ENCODE measurements at places on chromosomes 3 and 15.
A peak's percentile ranks its signal among the peaks of the same experiment; 100 is the strongest.

- no peak for DNase-seq
Observed at GRCh38 chr3:167110901-167111300, 269.2 kb downstream of the ZBBX start.

GRCh38 chr3:63967675-63968611 is 55.4 kb downstream of the PSMD6 start:
- peak; percentile 52 for DNase-seq

DNA sequence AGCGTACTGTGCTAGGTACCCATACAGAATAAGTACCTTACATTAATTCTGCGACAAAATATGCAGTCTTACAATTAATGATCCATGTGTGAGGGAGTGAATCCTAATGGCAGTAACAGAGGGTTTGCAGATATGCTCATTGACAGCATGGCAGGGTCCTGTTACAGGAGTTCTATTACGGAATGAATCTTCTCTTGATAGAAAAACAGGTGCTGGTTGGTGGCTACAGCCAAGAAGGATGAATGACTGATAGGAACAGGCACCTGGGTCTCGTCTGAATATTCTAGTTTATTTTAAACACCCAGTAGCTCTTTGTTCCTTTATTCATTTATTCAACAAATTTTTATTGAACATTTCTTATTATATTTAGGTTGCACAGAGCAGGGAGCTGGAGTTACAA is 22.8 kb downstream of the PGBD4 start:
- DNase-seq = no peak

GRCh38 chr15:74792227-74793016 is 10.5 kb downstream of the CSK start:
- DNase-seq = no peak

- peak; percentile 50 for DNase-seq
Observed at GRCh38 chr3:4515916-4516579, 22.9 kb downstream of the ITPR1 start.

- no peak for DNase-seq
Observed at GRCh38 chr3:149751551-149751950, 738 bp downstream of the COMMD2 start.

DNA sequence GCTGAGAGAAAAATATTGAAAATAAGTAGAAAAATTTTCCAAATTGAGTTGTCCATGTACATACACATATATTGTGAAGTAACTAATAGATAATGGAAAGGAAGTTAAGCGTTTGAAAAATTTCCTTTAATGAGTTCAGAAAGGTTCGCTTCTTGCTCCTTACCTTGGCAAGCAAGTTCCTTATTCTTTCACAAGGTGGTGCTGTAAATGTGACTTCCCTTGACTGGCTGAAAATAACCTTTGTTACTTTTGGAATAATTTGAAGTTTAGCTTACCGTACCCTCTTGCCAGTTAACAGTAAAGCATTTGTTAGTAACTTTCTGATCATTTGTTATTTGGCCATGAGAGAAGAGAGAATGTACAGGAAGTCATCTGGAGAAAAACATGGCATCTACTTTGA is 41.6 kb downstream of the PYDC2 start:
- no peak for DNase-seq

DNA sequence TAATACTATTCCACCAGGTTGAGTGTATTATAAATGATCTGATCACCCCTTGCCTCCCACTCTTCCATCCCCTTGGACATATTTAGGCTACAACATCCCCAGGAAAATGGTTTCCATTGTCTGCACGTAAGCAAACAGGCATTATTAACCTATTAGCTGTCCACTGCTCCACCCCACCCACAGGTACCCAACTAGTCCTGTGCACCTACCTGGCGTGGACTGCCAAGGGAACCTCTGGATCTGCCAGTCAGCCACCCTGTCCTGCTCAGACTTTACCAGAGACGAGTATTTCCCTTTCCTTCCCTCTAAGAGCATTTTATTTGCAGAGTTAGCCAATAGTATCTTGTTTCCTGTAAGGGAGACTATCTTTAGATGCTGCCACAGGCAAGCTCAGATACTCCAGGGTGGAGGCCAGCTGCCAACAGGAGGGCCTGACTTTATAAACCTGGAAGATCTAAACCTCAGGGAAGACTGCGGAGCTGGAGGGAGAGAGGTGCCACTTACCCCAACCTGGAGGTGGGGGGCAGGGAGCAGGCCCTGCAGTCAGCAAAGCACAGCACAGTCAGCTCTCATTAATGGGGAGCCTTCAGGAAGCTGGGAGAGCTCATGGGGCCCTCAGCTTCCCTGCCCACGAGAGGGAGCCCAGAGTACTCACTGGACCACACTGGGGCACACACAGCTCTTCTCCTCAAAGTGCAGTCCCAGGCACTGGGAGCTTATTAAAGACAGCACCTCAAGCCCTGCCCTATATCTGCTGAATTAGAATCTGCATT is at the start of gene CX3CR1:
Gene CX3CR1, minus strand, starts transcription at position 292 of the 773 bp plus-strand sequence. CDS start 13,527 bp downstream, outside the sequence.
- no peak for DNase-seq

DNA sequence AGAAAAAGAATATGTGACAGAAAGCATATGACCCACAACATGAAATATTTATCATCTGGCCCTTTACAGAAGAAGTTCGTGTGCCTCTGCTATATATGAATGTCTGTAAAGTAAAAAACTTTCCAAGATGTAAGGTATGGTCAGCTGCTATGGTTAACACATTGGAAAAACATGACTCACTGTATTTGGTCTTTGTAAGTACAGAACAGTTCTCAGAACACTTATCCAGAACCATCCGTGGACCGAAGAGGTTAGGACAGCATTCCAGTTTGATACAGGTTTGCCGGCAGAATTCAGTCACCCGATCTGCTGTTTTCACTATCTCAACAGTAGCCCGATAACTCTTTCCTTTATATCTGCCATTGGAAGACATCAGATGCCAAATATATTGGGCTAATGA is 13.5 kb upstream of the STIMATE start:
- DNase-seq = no peak

DNA sequence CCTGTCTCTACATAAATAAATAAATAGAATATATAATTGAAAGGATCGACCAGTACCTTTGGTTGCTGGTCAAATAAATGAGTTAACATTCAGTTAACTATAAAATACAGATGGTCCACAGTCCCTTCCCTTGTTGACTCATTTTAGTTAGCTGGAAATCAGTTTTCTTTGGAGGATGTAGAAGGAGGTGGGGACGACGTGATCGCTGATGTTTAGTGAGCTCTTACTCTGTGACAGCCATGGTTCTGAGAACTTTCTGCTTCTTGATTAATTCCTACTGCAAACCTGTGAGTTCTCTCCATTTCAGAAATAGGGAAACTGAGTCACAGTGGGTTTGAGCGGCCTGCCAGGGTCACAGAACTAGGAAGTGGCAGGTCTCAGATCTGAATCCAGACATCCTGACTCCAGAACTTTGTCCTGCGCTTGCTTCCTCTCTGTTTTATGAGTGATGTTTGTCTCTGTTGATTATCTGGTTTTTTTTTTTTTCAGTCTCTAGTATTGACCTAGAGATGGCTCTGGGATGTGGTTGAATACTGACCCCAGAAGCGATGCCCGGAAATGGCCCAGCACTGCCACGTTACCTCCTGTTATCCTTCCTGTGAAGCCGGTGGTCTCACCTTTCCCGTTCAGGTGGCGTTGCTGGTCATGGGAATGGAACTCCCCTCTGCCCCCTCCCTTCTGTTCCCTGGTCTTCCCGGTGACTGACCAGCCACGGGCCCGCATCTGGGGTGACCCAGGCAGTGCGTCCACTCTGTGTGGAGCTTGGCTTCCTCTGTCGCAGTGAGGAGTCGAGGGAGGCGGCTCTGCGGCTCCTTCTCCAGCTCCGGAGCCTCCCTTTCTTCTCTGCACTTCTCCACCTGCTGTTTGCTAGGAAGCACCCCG is 18.2 kb downstream of the SYNM start:
- no peak for DNase-seq

GRCh38 chr15:63070681-63071129 is 28.2 kb downstream of the TPM1 start:
- no peak for DNase-seq

GRCh38 chr3:127889461-127889863 is 25.6 kb upstream of the KBTBD12 start:
- DNase-seq = no peak

DNA sequence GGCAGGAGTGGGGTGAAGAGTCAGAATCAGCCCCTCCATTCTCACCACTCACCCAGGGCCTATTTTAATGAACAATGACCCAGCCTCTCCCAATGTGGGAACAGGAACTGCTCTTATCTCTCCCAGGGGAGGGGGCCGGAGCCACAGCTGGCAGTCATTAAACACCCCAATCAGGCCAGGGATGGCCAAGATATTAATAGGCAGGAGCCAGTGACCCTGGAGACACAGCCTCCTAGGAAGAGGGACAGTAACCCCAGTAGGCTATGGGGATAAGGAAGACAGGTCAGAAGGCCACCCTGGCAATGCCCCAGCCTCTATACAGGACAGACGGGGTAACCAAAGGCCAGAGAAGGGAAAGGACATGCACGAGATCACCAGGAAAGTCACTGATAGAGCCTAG is 38.6 kb downstream of the VIPR1 start:
- no peak for DNase-seq
